ENCODE measurements at places on chromosomes 4 and X.

DNA sequence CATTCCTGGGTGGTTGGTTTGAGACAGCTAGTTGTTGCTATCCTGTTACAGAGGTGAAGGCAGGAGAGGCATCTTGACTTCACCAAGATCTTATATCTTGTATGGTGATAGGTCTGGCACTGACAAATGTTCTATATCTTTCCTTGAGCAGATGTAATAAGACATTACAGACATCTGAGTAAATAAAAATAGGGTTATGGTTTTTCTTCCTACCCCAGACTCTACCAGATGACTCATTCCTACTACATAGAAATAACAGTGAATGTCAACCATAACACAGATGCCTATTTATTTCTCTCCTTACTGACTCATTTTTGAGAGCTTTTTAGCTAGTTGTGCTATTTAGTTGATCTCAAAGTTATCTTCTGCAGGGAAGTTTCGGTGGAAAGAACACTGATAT is 21.9 kb downstream of the HNRNPH2 start:
- DNase-seq, result no peak

- no peak for DNase-seq
Measured at GRCh38 chr4:73989031-73989430, 1.0 kb upstream of the PPBP start.

- DNase-seq, result no peak
Measured at GRCh38 chr4:38137080-38137479, 176.9 kb downstream of the PTTG2 start.

GRCh38 chrX:17774053-17774452 is 36.8 kb downstream of the SCML1 start:
- DNase-seq, result no peak

- DNase-seq, result no peak
Measured at GRCh38 chrX:97234471-97235081, 350.9 kb downstream of the RPA4 start.

DNA sequence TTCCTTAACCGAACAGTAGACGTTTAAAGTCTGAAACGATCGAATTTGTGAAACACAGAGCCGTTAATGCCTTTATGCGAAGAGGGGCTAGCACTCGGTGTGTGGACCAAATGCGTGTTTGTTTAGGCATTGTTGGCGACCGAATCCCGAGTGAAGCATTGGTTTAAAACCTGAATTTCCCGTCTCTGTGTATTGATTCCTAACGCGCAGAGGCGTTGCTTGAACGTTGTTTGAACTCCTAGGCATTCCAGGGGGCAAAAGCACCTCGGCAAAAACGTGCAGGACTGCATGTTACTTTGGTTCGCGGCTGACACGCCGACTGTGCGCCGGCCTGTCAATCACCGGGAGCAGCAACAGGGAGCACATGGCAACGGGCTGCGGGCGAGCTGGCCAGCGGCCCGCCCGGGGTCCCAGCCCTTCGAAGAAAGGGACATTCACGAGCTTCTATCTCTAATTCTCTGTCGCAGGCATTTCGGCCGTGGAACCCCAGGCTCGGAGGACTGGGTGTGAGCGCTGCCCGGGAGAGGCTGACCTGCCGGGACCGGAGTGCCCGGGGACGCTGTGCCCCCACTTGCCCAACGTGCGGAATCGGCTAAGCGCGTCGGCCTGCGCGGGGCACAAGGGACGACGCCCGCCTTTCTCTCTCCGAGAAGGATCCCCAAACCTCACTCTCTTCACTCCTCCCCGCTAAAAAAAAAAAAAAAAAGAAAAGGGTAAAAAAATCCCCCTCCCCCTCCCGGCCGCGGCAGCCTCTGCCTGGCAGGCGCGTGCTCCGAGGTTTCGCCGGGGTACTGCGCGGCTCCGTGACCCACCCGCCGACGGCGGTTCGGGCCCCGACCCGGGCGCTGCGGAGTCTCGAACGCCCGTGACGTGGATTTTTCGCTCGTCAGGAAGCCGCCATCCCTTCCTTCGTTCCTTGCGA is 810 bp downstream of the SPRY1 start:
- DNase-seq, result peak; percentile 45

DNA sequence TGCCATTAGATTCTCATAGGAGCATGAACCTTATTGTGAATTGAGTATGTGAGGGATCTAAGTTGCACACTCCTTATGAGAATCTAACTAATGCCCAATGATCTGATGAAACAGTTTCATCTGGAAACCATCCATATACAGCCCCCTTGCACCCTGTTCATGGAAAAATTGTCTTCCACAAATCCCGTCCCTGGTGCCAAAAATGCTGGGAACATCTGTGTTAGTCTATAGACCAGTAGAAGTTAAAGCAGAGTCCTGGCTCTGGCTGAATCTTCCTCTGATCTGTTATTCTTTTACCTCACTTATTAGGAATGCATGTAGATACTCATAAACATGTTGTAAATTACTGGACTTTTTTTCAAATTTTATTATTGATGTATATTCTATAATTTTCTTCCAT is 29.2 kb downstream of the SULT1B1 start:
- DNase-seq, result no peak

DNA sequence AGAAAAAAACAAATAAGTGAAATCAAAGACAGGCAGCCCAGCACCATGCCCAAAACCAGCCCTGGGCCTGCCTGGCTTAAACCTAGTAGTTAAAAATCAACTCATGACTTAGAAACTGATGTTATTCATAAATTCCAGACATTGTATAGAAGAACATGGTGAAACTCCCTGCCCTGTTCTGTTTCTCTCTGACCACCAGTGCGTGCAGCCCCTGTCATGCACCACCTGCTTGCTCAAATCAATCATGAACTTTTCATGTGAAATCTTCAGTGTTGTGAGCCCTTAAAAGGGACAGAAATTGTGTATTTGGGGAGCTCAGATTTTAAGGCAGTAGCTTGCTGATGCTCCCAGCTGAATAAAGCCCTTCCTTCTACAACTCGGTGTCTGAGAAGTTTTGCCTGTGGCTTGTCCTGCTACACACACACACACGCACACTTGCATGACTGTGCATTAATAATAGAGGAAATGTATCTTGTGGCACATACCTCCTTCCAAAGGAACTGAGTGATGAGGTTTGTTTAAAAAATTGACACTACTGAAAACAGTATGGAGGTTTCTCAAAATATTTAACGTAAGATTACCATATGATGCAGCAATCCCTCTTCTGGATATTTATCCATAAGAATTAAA is 39.2 kb upstream of the UGT2B7 start:
- DNase-seq, result no peak

- DNase-seq, result no peak
Measured at GRCh38 chr4:74362347-74362746, 2.6 kb upstream of the EREG start.

DNA sequence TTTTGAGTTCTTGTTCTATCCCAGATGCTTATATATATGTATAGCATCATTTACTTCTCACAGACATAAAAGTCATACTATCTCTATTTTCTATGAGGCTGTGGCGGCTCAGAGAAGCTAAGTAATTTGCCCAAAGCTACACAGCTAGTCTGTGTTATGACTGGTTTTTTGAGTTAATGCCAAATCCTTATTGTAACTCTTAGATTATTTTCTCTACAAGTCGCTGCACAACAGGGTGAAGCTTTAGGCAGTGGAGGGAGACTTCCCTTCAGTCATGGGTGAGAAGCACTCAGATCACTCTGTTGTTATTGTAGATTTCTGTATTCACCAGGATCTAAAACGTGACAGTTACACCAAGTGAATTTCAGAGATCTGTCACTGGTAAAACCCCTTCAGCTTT is 48.1 kb downstream of the WWC2 start:
- DNase-seq, result no peak

DNA sequence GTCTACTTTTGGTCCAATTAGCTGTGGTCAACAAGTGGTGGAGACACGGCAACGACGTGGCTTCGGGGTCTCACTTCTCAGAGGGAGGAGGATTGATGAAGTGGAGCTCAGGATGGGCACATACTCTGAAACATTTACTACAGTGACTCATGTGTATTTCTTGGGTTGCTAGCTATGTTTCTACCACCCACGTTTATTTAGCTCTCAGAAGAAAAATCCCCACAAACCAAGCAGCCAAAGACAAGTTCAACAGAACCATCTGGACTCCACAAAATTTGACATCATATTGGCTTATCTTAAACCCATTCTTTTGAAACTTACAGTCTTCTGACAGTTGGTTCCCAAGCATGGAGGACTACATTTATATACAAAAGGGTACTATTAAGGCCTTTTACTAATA is 158.0 kb downstream of the CBLL2 start:
- no peak for DNase-seq

DNA sequence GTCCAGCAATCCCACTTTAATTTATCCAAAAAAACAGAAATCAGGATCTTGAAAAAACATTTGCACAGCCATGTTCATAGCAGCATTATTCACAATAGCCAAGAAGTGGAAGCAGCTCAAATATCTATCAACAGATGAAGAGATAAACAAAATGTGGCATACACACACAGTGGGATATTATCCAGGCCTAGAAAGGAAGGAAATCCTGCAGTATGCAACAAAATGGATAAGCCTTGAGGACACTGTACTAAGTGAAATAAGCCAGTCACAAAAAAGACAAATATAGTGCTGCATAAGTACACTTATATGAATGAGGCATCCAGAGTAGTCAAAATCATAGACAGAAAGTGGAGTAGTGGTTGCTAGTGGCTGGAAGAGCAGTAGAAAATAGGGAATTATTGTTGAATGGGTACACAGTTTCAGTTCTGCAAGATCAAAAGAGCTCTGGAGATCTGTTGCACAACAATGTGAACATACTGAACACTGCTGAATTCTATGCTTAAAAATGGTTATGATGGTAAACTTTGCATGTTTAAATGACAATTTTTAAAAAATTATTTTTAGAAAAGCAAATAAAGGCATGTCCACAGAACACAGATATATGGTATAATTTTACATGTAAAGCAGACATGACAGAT is 25.6 kb downstream of the CHM start:
- no peak for DNase-seq

DNA sequence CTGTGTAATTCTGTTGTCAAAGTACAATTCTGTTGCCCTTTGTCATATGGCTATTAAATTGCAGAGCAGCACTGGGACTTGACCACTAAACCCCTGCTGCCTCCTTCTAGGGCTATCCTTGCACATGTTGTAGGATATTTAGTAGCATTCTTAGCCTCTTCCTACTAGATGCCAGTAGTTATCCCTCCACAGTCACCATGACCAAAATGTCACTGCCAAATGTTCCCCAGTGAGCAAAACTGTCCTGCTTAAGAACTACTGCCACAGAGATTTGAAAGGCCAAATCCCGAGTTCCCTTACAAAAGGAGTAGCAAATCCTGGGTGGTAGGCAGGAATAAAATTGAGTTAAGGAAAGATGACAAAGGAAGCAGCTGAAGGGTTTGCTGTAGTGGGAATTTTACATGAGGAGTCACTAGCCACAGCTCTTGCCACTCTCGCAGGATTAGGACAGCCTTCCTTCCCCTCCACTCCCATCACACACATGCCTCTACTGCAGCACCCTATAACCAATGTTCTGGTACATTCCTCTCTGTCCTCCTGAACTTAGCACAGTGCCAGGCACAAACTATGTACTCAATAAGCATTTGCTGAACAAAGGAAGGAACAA is 8.4 kb downstream of the APBB2 start:
- DNase-seq, result no peak

DNA sequence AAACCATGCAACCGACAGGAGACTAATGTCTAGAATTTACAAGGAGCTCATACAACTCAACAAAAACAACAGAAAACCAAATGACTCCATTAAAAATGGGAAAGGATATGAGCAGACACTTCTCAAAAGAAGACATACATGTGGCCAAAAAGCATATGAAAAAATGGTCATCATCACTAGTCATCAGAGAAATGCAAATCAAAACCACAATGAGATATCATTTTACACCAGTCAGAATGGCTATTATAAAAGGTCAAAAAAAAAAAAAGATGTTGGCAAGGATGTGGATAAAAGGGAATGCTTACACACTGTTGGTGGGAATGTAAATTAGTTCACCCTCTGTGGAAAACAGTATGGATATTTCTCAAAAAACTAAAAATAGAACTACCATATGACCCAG is 50.5 kb upstream of the CHRDL1 start:
- no peak for DNase-seq

DNA sequence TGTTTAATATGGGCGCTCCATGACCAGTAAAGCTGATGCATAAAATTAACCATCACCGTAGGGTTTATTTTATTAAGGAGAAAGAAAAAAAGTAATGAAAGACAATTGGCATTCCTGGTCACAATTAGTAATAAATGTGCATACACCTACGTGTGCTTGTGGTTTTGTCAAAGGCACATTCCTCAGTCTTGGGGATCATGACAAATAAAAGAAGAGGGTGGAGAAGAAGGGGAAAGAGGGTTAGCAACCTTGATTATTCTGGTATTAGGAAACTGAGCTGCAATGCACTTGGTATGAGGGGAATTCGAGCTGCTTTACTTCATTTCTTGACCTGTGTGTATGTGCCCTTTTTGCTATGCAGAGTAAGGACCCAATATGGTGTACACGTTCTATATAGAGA is 1798.3 kb upstream of the PCDH7 start:
- no peak for DNase-seq

- peak; percentile 49 for DNase-seq
Measured at GRCh38 chr4:81405900-81406401, 65.8 kb downstream of the RASGEF1B start.

DNA sequence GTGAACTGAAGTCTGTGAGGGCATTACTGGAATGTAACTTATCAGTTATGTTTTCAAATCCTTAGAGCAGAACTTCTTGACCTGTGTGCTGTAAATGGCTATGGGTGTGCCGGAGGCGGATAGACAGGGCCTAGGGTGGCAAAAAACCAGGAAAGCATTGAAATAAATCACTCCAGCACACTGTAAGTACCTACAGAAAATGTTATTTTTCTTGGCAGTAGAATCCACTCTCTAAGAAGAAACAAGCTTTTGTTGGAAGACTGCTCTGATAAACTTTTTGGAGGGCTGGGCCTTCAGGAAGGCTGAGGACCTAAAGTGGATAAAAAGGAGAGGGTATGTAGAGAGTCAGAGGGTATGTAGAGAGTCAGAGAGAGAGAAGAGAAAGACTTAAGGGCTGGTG is 14.9 kb downstream of the CPE start:
- DNase-seq, result no peak

- DNase-seq, result no peak
Measured at GRCh38 chrX:71919431-71919830, 8.8 kb downstream of the NHSL2 start.

- DNase-seq, result no peak
Measured at GRCh38 chr4:52106191-52106590, 55.1 kb downstream of the SPATA18 start.

DNA sequence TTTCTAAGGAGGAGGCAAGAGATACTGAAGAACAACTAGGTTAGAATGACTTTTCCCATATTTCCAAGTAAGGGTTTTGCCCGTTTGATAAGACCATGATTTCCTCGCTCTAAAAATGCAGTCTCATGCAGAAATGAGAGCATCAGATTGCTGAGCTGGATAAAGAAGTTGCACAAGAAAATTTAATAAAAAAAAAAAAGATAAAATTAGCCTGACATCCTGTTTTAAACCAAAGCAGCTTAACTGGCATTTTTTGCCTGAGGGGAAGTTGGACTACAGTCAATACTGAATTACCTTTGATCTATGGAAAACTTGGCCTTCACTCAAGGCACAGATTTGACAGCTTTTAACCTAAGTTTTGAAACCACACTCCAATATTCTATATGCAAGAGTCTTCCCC is 208.4 kb downstream of the GASK1B start:
- DNase-seq, result no peak

- peak; percentile 29 for DNase-seq
Measured at GRCh38 chrX:149830192-149830873, 48.6 kb downstream of the MAGEA9 start.

- no peak for DNase-seq
Measured at GRCh38 chr4:7817877-7818398, 121.7 kb downstream of the AFAP1 start.

GRCh38 chrX:133783274-133783673 is 202.1 kb downstream of the GPC3 start:
- no peak for DNase-seq

GRCh38 chr4:99711657-99712056 is 54.0 kb upstream of the C4orf54 start:
- no peak for DNase-seq
